ENCODE measurements at places on chromosomes 11 and 22.

DNA sequence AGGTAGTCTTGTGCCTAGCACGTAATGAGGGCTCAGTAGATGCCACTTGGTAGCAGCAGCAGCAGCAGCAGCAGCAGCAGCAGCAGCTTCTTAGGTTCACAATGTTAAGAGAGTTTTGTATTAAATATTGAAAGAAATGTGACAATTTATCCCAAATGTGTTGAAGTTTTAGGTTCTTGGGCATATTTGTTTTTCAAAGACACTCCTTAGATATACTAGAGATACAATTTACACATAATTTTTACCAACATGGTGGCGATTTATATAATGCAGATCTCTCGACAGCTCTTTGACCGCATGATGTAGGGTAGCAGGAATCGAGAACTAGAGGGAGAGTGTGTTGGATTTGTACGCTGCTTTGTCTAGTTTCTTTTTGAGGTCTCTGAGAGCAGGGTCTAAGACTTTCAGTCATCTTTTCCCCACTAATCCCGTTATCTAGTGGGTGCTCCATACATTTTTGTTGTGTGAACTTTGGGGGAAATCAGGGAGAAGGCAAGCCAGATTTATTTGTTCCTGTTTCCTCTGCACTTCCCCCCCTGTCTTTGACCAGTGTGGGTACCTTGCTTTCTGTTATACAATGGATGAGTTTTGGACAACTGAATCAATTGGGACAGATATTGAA, 1.4 kb downstream of the FDX1 start:
- DNase-seq, result no peak

- no peak for DNase-seq
Measured at GRCh38 chr11:100578831-100579311, 108.2 kb upstream of the ARHGAP42 start.

- DNase-seq, result no peak
Measured at GRCh38 chr22:35330258-35330861, 30.7 kb downstream of the TOM1 start.

DNA sequence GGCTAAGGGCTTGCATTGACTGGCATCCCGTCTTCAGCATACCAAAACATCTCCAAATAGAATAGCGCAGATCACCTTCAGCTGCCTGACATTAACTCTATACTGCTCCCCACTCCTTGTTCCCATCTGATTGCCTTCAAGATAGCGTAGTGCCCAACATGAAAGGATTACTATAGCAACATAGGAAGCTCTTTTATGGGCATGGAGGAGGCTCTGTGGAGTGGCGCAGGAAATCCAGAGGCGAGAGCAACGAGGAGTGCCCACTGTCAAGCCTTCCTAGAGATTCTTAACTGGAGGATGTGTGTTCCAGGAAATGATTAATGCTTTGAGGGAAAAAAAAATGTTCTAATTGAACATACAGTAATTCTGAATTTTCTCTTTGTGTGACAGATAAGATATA, 213.3 kb downstream of the CADM1 start:
- no peak for DNase-seq

- no peak for DNase-seq
Measured at GRCh38 chr22:22082960-22083359, 100.4 kb upstream of the TOP3B start.

GRCh38 chr11:123460012-123460700, 30.1 kb downstream of the GRAMD1B start:
- no peak for DNase-seq

All from activated gamma-delta T cell treated with anti-CD3 and anti-CD28 coated beads, Interleukin-2, amount 50 U/mL, for 16 hours (primary cell).